ENCODE measurements at places on chromosomes 4 and X.
A peak's percentile ranks its signal among the peaks of the same experiment; 100 is the strongest.

- DNase-seq = no peak
Observed at GRCh38 chrX:96771486-96771885, 86.8 kb downstream of the DIAPH2 start.

DNA sequence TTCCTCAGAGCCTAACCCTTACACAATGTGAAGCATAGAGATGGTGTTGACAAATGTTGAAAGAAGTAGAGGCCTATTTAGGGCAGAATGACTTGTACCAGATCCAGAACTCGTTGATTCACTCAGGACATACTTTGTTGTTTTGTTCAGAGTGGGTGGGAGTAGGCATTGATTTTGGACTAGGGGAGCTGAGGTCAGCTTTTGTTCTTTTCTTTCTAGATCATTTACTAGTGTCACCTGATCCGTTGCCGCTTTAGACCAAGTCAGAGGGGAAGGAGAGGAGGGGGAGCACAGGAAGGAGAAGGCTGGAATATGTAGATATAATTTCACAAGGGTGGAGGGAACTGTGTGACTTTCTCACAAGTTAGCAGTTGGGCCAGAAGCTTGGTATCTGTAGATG, 282.4 kb upstream of the GPC4 start:
- DNase-seq = no peak

DNA sequence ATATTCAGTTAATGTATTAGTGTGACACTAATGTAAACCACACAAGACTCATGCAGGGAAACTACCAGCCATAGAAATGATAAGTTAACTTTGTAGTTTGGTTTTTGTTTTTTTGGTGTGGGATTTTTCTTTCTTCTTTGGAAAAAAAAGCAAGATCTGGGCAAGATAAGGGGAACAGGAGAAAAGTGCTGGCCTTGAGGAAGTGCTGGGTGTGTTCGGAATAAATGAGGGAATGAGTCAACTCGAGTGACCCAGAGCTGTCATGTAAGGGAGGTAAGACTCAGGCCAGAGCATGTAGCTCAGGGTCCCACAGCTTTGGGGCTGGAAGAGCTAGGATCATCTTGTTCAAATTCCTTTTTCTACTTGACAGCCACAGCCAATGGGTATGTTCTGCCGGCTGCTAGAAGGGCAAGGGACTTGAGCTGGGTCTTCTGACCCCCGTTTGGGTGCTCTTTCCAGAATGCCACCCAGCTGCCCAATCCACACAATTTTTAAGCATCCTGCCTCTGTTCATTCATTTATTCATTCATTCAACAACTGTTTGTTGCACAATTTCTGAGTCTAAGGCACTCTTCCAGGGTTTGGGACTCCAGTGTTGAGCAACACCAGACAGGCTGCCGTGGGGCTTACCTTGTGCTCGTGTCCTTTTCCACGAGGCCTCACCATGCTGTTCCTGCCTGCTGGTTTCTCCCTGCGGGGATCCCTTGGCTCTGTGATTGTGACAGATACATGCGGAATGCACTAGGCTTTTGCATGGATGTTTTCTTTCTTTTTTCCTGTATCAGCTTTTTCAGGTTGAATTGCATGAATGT, 54.5 kb downstream of the CLDN34 start:
- no peak for DNase-seq

GRCh38 chr4:48329193-48329592, 12.1 kb upstream of the SLAIN2 start:
- no peak for DNase-seq

DNA sequence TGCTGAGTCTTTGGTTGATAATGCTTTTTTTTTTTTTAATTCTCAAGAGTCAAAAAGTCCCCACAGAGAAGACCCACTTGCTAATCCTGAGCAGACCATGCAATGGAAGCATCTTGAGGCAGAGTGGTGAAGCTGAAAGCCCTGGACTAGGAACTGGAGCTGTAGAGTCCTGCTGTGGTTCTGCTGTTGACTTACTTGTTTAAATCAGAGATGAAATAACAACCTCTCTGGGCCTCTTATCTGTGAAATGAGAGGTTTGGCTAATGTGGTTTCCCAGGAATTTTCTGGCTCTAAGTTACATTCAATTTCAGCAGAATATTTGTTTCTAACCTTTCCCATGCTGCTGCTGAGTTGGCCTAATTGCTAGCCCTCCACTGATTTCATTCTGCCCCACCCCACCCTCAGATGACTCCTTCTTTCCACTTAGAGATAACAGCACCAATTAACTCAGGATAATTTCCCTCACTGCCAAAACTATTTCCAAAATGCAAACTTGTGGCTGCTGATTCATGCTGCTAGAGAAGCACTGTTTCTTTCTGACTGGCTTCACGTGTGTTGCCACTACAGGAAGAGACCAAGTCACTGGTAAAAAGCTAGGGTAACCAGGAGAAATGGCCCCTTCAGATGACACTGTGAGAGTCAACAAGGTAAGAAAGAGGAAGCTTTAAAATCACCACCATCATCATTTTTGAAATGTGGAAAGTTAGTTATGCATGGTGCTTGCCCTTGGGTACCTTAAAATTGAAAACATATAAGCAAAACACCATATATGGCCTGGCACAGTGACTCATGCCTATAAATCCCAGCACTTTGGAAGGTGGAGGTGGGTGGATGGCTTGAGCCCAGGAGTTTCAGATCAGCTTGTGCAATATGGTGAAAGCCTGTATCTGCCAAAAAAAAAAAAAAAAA, 326.4 kb downstream of the DCHS2 start:
- DNase-seq = peak; percentile 20

DNA sequence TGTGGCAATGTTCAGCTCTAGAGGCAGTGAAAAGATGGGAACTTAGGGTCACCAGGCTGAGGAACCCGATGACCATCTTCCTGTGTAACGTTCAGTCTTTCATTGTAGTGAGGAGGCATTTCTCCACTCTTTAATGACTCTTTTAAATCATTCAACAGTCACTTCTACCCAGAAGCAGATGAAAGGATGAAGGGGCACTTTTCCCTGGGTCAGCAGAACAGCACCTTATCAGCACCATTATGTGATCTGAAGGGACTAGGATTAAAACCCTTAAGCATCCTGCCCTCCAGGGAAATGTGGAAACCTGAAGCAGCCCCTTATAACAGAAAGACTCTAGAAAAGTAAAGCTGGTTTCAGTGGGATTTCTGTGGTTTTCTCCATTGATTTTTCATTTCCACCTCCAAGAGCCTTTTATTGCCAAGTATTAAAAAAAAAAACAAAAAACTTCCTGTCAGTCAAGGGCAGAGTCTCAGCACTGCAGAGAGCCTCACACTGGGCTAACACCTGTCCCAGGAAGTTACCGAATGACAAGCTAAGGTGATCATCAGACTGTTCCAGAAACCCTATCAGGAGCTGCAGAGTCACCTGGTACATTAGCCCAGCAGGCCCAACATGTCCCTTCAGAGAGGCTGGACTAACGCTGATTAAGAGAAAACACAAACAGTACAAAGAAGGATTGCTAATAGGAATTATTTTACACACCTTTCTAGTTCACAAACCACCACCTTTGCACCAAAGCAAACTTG, 185.9 kb downstream of the SHROOM3 start:
- DNase-seq = no peak

DNA sequence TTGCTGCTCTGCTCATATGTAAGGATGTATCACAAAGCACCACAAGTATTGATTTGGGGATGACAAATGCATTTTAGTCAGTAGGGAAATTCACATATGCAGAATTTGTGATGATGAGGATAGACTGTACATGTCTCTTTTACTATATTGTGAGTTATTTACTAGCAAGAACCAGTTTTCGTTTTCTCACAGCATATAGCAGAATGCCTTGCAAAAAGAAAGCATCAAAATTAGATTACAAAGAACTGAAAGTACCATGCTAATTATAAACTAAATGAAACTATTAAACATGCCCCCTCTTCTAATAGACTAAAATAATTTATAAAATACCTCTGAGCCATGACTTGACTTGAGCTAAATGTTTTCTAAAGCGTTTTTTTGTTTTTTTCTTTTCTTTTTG, 20.1 kb downstream of the TNIP3 start:
- DNase-seq = no peak

DNA sequence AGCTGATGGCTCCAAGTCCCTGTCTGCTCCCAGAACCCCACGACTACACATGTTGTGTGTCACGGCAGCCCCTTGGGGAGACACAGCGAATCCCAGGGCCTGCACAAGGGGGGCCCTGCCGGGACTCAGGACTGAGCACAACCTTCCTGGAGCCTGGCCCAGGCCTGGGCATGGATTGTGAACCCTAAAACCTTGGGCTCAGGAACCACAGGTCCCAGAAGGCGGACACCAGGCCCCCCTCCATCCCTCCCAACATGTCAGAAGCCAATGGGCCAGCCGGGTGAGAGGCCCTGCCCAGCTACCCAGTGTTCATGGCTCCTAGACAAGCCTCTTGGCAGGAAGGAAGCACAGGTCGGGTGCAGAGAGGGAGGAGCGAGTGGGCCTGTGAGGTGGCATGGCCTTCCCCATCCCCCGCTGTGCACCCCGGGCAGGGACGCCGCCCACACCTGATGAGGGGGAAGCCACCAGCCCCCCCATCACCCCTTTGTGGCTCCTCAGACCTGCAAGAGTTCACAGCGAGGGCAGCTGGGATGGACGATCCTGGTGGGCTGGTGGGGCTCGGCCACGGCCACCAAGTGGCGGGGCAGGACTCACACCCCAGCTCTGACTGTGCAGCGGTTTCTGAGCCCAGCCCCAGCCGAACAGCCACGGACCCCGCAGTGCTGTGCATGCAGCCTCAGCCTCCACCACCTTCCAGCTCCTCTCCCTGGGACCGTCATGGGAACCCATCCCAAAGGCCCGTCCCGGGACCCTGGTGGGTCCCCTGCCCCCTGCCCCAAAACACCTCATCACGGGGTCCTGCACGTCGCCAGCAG, 3.7 kb downstream of the PDE6B start:
- no peak for DNase-seq

GRCh38 chr4:38723726-38724474, 58.9 kb downstream of the TLR10 start:
- no peak for DNase-seq

DNA sequence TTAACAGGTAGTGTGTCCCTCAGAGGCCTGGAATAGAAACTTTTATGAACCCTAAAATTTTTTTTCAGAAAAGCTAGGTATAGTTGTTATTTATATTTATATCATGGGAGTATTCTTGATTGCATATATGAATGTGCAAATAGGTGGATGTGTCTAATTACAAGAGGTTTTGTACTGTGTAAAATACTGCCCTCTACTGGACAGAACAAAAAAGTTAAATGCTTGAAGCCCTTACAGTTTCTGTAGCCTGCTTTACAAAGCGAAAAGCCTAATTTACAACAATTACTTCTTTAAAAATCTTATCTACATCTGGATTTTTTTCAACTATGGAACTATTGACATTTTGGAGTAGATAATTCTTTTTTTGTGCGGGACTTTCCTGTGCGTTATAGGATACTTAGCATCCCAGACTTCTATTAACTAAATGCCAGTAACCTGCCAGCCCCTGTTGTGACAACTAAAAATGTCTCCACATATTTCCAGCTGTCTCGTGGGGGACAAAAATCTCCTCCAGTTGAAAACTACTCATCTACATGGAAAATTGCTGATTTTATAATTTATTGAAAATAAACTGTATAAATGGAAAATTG, 35.1 kb downstream of the ENPEP start:
- DNase-seq = no peak

- peak; percentile 49 for DNase-seq
Observed at GRCh38 chr4:170259631-170260153, 169.9 kb upstream of the AADAT start.

GRCh38 chr4:169922632-169923276, 103.4 kb downstream of the MFAP3L start:
- DNase-seq = no peak

GRCh38 chr4:42531341-42532030, 125.4 kb downstream of the ATP8A1 start:
- DNase-seq = no peak

DNA sequence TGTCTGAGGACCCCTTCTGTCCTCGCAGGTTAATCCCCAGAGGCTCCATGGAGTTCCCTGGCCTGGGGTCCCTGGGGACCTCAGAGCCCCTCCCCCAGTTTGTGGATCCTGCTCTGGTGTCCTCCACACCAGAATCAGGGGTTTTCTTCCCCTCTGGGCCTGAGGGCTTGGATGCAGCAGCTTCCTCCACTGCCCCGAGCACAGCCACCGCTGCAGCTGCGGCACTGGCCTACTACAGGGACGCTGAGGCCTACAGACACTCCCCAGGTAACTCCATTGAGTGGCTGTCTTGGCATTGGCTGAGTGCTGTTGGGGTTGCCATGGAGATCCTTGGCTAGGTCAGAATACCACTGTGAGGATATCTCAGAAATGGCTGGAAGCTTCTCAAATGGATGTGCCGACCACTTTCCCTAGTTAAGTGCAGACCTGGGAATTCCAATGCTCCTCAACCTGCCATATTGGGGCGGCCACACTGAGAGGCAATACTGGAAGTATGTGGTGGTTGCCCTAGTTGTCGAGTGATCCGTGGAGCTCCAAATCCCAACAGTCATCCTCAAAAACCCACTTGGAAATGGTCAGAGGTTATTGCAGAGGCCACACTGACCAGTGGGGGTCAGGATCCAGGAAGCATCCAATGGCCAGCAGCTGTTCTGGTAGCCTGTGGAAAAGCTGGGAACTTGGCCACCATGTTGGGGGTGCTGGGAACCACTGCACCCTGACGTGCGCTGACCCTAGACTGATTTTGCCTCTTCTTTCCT, 4.9 kb downstream of the GATA1 start:
- DNase-seq = no peak

GRCh38 chr4:186368281-186368680, 102.3 kb downstream of the F11 start:
- DNase-seq = no peak

GRCh38 chr4:73948990-73949706, 32.7 kb downstream of the PF4 start:
- no peak for DNase-seq

DNA sequence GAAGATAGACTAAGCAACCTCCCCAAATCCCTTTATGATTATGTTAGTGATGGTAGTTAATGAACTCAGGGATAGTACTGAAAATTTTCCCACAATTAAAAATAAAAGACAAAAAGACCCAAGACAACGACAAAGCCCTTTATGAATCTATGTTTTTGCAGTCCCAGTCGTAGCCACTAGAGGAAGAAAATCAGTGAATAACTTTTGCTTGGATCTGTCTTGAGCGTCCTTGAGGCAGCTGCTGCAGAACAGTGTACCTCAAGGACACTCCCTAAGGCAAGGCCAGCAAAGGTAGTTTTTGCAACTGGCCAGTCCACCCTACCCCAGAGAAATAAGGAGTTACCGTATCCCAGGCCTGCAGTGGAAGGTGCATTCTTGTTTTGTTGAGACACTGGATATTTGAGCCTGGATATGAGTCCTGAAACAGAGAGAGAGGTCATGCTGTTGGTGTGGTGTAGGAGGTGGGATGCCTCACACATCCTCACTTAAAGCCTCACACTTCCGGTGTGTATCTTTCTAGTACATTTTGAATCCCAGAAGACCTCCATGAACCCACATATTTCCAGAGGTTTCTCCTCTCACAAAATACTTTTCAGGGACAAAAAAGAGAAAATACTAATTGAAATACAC, 8.7 kb upstream of the TIMM8A start:
- no peak for DNase-seq

GRCh38 chrX:11420851-11421250, 127.6 kb downstream of the AMELX start:
- DNase-seq = no peak

- DNase-seq = no peak
Observed at GRCh38 chr4:122764071-122764820, 31.7 kb downstream of the BBS12 start.

GRCh38 chr4:158253350-158253980, 43.2 kb downstream of the TMEM144 start:
- DNase-seq = peak; percentile 39
